T-cell (primary cell): ENCODE measurements at places on chromosomes 16 and 17.

DNA sequence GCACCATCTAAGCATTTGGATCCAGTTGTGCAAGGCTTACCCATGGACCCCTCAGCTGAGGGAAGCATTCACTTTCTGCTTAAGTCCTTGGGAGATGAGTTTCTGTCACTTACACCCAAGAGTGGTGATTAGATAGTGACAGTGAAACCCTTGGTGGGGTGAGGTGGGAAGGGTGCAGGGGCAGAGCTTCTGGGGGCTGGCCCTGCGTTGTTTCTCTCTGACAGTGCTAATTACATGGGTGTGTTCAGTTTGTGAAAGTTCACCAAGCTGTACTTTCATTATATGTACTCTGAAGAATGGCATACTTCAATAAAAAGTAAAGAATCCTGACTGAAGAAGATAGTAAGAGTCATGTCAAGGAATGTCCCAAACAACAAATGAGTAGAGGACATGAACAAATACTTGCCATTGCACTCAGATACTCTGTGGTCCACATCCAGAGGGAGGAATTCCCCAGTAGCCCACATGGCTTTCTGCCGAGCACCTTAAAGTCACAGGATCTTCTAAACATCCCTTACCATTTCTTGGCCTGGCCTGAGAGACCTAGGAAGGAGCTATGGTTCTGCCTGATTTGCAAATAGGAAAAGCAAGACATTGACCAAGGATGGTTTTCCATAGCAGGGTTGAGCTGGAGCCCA, 8.4 kb downstream of the CHST6 start:
- no peak for DNase-seq

- no peak for DNase-seq
Measured at GRCh38 chr17:39787041-39787440, 49.3 kb downstream of the GRB7 start.

GRCh38 chr17:35127751-35128514, 6.5 kb downstream of the FNDC8 start:
- no peak for DNase-seq

GRCh38 chr17:57395721-57396321, 139.5 kb downstream of the MSI2 start:
- no peak for DNase-seq

- DNase-seq, result no peak
Measured at GRCh38 chr16:89343501-89344457, 126.3 kb downstream of the ZNF778 start.

DNA sequence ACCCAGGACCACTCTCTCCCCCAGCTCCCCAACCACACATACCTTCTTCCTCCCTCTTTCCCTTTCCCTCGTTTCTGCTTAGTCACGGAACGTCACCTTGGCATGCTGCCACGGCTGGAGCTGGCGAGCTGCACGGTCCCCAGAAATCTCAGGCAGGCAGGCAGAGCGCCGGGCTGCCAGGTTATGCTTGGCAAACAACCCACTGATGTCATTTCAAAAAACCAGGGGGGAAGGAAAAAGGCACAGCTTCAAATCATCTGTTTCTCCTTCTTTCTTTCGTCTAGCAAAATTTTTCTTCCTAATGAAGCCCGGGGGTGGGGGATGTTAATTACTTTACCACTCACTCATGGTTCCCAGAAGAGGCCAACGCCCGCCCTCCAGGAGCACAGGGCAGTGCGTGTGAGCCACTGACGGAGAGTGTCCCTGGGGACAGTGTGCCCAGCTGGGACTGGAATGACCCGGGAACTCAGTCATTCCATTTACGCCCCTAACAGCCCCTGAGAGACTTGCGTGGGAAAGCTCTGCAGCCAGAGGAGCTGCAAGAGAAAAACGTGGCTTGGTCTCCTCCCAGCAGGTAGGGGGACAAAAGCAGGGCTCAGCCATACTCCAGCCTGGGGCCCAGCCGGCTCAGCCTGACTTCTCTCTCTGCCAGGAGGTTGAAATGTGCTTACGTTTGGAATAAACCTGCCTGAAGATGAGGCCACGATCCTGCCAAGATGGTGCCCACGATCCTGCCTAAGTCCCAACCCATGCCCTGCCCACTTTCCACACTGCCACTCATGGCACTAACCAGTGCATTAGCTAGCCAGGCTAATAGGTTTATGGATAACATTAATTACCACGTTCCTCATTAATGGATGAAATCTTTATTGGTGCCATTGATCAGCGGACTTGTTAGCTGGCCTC, 198.9 kb downstream of the ZFHX3 start:
- no peak for DNase-seq

- DNase-seq, result no peak
Measured at GRCh38 chr16:54359555-54359954, 73.0 kb upstream of the IRX3 start.

GRCh38 chr17:28536532-28537218, 15.7 kb downstream of the UNC119 start:
- DNase-seq, result no peak

DNA sequence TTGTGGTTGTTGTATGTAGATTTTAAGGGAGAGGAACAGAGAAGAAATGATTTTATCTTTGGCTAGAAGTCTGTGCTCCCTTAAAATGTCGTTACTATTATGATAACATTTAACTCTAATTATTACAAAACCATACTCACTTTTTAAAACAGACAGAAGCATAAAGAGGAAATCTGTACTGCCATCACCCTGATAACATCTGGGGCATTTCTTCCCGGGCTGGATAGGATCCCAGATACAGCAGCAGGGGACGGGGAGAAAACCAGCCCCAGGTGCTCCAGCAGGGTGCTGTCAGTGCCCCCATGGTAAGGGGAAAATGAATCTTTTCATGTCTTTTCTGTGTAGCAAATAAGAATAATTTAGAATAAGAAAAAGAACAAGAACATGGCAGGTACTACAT, 139.4 kb upstream of the IRX6 start:
- no peak for DNase-seq

DNA sequence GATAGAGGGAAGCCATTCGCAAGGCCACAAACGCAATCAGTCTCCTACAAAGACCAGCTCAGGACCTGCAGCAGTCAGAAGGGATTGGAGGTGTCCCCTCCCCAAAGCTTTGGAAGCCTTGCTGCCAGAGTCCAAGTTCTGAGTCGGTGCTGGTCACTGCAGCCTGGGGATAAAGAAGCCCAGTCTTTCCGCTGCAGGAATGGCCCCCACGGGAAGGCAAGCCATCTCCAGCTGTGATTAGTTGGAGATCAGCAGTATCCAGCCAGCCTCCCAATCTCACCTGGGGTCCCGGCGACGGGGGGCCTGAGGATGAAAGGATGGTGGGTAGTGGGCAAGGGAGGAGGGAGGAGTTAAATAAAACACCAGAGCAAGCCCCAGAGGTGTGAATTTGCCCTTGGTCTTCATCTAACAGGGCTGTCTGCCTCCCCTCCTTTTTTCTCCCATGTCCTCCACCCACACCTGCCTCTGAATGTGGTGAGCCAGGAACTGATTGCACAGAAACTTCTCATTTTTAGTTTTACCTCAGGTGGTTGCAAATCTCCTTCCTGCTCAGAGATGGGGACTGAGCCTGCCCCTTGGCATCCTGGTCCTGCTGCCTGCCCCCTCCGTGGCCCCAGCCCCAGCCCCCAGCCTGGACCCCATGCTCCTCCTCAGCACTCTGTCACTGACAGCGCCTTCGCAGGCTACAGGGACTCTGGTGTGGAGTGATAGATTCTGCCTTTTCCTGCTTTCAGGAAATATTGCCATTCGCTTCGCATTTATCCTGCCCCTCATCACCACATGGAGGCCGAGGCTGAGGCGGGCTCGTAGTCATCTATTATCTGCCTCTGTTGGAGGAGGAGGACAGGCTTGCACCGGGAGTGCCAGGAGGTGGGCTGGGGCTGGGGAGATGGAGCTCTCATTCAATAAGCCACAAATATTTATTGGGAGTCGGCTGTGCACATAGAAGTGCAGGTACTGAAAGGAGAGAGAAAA, 262.9 kb upstream of the SDK2 start:
- DNase-seq, result no peak

DNA sequence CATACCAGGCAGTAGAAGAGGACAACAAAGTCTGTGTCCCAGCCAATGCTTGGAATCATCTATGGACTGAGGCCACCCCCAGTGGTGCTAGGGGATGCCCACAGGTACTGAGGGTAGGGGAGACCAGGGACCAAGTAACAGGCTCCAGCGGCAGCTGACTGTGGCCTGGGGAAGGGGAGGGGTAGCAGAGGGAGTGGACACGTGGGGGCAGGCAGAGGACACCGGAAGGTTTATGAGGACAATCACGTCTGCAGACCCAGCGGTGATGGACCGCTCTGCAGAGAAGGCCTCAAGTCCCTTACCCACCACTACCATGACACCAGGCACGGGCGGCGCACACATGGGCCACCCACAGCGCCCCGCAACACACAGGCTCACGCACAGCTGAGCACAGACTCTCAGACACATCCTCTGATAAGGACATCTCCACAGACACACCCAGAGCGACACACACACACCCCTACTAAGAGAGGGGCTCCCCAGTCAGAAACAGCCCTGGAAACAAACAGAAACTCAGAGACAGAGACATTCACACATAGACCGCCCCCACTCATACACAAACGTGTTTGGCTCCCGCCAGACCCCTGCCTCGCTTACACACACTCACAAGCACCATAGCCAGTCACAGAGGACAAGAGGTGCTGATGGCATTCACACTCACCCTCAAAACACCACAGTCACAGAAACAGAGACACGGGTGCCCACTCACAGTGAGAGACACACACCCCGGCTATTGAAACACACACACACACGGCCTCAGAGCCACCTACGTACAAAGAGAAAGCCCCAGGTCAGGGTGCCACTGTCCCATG, 35.8 kb downstream of the SRCIN1 start:
- DNase-seq, result no peak

DNA sequence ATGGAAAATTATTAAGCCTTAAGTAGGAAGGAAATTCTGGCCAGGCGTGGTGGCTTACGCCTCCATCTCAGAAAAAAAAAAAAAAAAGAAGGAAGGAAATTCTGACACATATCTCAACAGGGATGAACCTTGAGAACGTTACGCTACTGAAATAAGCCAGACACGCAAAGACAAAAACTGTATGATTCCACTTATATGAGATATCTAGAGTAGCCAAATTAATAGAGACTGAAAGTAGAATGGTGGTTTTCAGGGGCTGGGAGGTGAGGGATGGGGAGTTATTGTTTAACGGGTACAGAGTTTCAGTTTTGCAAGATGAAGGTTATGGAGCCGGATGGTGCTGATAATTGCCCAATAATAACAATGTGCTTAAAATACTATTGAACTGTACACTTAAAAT, 16.2 kb upstream of the HNF1B start:
- no peak for DNase-seq

GRCh38 chr16:48629531-48629930, 19.6 kb upstream of the N4BP1 start:
- DNase-seq, result no peak

GRCh38 chr17:49468811-49469385, 26.2 kb upstream of the NGFR start:
- no peak for DNase-seq

- DNase-seq, result no peak
Measured at GRCh38 chr16:84475643-84476240, 28.7 kb downstream of the MEAK7 start.

DNA sequence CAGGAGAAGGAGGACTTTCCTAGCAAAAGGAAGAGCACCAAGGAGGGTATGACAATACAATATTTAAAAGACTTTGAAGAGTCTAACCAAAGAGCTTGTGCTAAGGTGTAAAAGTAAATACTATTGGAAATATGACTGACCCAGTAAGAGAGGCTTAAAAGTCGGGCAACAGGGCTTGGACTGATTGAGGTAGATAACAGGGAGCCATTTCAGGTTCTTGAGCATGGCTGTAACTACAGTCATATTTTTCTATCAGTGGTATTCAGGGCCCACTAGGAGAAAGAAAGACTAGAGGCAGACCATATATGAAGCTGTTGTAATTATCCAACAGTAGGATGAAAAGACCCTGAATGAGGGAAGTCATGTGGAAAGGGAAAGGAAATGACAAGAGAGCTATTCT, 62.3 kb downstream of the SMURF2 start:
- DNase-seq, result no peak

DNA sequence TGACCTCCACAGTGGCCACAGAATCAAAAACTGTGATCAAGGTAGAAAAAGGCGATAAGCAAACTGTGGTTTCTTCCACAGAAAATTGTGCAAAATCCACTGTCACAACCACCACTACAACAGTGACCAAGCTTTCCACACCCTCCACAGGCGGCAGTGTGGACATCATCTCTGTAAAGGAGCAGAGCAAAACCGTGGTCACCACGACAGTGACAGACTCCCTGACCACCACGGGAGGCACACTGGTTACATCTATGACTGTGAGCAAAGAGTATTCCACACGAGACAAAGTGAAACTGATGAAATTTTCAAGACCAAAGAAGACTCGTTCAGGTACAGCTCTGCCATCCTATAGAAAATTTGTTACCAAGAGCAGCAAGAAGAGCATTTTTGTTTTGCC, 83.6 kb downstream of the C17orf58 start:
- DNase-seq, result no peak

DNA sequence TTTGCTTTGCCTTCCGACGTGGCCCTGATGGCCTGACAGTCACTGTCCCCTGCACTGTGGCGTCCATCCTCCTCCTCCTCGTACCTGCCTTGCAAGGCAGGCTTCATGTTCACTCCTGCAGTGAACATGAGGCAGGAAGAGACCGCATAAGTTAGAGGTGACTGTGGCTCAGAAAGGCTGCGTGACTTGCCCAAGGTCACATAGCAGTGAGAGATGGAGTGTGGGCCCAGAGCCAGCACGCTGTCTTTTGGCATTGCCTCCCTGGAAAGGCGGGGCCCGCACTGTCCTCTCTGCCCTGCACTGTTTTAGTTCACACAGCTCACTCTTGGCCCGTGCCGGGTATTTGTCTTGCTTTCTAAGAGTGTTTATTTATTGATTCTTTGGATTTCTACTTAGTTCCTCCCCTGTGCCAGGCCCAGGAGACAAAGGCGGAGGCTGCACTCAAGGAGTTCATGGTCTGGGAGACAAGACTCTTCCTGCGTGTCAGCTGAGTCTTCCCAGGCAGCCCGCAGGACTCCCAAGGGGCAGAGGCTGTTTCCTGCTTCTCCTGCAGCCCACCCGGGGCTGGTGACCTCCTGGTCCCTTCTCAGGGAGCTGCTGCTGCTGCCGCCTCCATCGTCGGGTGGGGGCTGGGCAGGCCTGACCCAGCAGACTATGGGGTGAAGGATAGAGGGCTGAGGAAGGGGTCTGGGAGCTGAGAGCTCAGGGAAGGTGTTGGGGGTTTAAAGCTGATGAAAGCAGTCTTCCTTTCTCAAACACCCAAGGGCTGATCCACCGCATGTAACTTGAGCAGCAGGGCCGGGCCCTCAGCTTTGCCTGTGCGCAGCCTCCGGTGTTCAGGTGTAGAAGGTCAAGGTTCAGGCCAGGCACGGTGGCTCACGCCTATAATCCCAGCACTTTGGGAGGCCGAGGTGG, 12.7 kb downstream of the CYGB start:
- no peak for DNase-seq

DNA sequence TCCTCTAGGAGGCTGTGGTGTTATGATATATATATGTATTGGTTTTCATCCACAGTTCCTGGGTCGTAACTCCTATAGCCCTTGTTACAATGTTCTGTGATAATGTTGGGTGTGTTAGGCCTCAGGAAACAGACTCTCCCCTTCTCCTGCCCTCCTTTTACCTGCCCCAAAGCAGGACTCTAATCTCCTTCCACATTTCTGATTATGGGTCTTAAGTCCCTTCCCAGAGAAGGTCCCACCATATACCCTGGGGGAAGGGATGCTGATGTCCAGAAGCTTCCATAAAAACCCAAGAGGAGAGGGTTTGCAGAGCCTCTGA, 450 bp upstream of the C1QBP start:
- no peak for DNase-seq

GRCh38 chr17:42002792-42003301, 14.4 kb downstream of the DNAJC7 start:
- no peak for DNase-seq
